ENCODE measurements at places on chromosomes 6 and 20.

GRCh38 chr20:48676125-48676524 lies 151.7 kb downstream of the PREX1 start:
- no peak for DNase-seq

GRCh38 chr20:845941-846893 lies 12.7 kb downstream of the FAM110A start:
- DNase-seq: no peak

GRCh38 chr6:137339929-137340559 lies 120.9 kb upstream of the IFNGR1 start:
- no peak for DNase-seq

- no peak for DNase-seq
These were observed 15.3 kb upstream of the SULF2 start for GRCh38 chr20:47800623-47801022.

GRCh38 chr6:56419191-56419590 lies 171.8 kb upstream of the COL21A1 start:
- DNase-seq: no peak

GRCh38 chr6:142569676-142570075 lies 267.9 kb downstream of the ADGRG6 start:
- DNase-seq: no peak

- DNase-seq: no peak
These were observed 274.4 kb downstream of the THBS2 start for GRCh38 chr6:168979254-168979653.

DNA sequence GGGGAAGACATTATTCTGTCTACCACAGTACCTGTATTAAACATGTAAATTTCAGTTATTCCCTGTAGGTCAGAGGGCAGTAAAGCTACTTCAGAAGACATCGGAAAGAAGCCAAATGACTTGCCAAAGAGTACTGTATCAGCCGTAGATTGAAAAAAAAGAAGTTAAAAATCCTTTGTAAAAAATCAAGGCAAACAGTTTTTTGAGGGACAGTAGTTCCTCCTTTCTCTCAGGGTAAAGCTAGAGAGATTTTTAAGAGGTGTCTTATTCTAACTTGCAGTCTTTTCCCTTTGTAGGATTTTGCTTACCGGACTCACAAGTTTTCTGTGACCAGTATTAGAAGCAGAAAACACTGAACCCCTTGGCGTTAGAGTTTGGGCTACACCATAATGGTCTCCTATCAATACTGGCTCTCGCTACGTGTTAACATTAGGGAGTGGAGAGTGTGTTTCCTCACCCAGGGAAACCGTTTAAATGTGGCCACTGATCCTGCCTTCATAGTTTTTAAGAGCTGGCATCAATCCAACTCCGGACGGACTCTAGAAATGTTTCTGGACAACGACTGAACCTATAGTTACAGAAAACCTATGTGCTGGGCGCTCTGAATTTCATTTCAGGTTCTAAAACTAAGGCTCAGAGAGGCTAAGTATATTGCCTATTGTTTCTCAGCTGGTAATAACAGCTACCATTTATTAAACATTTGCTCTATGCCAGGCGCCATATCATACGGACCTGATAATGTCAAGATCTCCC lies 1.3 kb upstream of the ASXL1 start:
- DNase-seq: no peak

DNA sequence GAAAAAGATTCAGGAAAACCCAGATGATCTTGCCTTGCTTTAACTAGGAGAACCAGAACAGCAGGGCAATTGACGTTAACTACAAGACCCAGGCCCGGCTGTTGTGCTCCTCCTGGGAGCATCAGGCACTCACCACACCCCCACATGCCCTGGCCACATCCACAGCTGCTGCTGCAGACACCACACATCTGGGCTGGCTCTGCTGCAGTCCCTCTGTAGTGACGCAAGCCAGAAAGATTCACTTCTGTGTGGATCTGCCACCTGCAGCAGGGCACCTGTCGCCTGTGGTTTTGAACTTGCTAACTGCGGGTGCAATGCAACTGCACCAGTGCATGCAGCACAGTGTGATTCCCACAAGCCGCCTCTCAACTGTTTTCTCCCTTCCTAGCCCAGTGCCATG lies 228.8 kb downstream of the SYNDIG1 start:
- DNase-seq: no peak

DNA sequence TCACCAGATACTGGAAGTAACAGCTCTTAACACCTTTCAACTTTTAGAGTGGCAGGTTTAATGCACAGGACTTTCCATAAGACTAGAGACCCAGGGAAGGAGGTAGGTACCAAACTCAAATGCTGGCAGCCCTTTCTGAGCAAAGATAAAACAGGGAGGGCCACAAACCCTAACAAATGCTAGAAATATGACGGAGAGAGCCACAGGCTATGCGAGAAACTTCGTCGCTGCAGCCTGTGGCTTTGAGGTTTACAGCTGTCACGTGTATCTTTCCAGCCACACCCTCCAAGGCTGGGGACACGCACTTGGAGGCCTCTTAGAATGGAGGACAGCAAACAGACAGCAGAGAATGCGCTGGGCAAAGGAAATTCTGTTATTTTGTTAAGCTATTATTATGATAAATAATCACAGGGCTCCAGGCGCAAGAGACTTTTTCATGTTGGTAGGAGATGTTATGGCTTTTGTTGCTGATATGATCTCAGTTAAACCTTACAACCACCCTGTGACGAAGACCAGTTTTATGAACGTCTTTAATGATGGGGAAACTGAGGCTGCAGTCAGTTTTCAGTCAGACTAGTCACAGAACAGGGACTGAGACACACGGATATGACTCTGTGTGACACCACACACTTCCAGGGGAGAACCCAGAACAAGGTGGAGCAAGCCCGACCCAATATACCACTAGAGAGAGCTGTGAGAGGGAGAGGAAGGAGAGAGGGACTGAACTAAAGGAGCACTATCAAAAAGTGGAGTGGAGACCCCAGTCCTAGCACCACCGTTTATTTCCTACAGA lies 2.0 kb downstream of the TRAM2 start:
- peak; percentile 32 for DNase-seq

DNA sequence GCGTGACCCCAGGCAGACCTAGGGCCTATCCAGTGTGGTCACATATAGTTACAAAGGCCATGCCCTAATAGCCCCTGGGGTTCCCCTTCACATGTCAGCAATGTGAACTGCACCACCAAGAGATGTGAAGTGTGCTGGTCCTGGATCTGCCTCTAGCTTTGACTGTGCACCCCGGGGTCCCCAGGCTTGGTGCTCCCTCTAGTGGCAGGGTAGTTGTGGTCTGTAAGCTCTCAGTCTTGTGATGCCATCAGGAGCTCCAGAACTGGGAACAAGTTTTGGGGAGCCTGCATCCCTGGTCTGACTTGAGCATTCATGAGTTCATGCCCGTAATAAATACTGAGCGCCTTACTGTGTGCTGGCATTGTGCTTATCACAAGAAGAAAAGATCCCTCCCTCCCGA lies 143.4 kb downstream of the DHX35 start:
- DNase-seq: no peak

- DNase-seq: peak; percentile 73
These were observed 42.1 kb upstream of the BTN3A2 start for GRCh38 chr6:26322645-26323482.

DNA sequence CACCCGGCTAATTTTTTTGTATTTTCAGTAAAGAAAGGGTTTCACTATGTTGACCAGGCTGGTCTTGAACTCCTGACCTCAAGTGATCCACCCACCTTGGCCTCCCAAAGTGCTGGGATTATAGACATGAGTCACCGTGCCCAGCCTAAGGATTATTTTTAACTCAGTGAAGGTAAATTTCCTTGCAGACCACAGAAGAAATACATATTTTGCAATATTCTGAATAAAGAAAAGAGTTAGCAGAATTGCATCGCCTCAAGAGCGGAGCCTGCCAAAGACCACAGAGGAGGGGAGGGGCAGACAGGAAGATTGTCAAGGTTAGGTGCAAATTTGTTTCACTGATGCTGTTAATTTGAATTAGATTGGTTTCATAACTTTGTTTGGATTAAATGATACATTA lies 47.4 kb downstream of the SOD2 start:
- DNase-seq: no peak

DNA sequence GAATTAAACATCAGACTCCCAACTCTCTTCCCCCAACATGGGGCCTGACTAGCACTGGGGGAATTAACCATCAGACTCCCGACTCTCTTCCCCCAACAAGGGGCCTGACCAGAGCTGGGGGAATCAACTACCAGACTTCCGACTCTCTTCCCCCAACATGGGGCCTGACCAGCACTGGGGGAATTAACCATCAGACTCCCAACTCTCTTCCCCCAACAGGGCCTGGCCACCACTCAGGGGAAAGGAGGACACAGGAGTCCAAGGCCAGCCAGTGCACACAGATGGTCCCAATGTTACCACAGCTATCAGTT lies 13.1 kb downstream of the CST7 start:
- no peak for DNase-seq

DNA sequence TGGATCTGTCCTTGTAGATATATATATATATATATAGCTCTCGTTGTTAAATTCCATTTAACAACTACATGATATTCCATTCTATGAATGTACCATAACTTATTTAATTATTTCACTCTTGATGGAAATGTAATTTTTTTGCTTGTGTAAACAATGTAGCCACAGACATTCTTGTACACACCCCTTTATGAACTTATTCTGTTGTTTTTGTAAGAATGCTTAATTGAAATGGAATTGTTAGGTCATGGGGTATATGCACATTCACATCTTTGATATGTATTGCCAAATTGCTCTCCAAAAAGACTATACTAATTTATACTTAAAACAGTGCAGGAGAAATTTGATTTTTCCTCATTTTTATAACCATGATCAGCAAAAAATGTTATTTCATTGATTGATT lies 67.2 kb downstream of the MAP3K4 start:
- DNase-seq: no peak

- no peak for DNase-seq
These were observed 44.2 kb upstream of the TOX2 start for GRCh38 chr20:43870484-43870883.

DNA sequence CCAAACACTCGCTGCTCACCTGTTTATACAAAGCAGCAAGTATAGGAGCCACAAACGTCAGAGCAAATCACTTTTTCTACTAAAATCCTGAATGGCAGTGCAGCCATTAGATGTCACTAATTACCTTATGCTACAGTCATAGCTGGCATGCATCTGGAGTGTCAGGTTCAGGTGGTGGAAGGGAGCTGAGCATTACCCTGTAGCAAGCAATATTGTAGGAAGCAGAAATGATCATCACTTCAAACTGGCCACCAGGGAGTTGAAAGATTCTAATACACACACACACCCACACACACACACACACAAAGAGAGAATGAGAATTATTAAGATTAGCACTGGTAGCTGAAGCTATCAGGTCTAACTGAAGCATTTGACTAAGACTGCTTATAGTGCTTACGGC lies 75.8 kb downstream of the EFHC1 start:
- DNase-seq: no peak

GRCh38 chr6:127811900-127812570 lies 88.8 kb downstream of the THEMIS start:
- DNase-seq: no peak

DNA sequence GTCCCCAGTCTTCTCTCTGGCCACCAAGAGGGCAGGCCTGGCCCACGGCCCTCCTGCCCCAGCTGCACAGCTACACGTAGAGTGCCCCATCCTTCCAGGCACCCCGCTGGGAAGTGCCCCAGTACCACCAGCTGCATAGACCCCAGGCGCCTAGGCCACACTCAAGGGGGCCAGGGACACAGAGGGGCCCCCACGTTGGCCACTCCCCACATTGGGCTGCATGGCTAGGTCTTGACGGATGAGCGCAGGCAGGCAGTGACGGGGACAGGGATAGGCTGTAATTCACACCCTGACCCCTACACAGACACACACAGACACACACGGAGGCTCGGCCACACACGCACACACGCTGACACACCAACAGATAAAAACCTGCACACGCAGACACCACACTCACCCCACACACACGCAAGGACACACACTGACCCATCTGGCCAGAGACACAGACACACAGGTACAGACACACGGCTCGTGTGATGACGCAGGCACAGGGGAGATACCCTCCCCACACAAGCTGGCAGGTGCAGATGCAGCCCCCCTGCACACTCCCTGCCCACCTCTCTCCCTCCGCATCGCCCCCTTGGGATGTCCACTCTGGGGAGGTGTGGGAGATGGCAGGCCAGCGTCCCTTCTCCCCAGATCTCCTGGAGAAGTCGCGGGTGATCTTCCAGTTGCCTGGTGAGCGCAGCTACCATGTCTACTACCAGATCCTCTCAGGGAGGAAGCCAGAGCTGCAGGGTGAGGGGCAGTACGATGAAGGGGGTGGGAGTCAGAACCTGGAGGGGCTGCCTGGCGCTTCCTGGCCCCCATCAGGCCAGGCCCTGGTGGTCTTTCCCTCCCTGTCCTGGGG lies 30.0 kb downstream of the MYH7B start:
- no peak for DNase-seq

DNA sequence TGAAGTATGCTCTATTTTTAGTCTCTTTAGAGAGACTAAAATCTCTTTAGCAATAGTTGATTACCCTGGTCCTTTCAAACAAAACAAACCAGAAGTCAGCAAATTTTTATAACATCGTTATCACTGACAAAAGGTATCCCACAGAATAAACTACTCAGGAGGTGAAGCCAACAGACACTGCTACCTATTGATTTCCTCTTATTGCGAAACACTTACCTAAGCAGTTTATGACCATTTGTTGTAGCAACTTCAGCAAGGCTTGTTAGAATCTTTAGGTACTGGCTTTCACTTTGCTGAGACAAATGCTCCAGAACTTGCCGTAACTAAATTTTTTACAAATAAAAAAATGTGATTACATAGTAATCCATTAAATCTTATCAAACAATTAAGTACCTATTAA lies 64.4 kb downstream of the HACE1 start:
- DNase-seq: no peak

GRCh38 chr20:1307571-1307971 lies 21.4 kb downstream of the SDCBP2 start:
- DNase-seq: no peak

DNA sequence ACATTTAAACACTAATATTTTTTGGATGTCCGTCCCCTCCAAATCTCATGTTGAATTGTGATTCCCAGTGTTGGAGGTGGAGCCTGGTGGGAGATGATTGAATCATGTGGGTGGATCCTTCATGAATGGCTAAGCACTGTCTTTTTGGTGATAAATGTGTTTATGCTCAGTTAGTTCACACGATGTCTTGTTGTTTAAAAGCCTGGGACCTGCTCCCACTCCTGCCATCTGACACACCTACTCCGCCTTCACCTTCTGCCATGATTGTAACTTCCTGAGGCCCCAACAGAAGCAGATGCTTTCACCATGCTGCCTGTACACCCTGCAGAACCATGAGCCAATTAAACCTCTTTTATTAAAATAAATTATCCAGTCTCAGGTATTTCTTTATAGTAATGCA lies 114.7 kb downstream of the TNFAIP3 start:
- no peak for DNase-seq

DNA sequence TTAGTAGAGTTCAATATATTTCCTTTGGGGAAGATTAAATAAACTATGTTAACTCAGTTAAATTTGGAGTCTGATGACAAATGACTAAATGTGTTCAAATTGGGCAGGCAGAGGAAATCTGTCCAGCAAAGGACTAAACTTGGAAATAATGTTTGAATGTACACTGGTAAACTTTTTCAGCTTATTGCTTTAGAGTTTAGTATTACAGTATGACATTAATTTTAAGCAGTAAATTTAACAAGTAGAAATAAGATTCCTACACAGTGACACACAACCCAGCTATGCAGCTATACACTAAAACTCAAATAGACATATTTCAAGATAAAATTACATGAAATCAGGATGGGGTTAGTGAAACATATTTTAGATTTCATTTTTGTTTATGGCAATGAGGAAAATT lies 42.6 kb upstream of the HDGFL1 start:
- DNase-seq: no peak
